A549 treated with AZD2906 at 1 μM for 4 hours (cell line): ENCODE measurements at places on chromosomes 4 and X. TPM values are rescaled to one million over a fixed set of nuclear protein-coding genes. Genes with fewer than 3 reads are reported as not detected.

The PJA1 gene
- 12.2 to 17.9 TPM (median 13.5 TPM) in 5 replicates for total RNA-seq

The CAMK2D gene
- 12.9 to 20.3 TPM (median 13.7 TPM) in 5 replicates for total RNA-seq

The NMU gene
- 0.42 to 0.92 TPM (median 0.55 TPM) in 5 replicates for total RNA-seq

The PABPC4L gene
- total RNA-seq, result 0.03 to 0.10 TPM (median 0.06 TPM) in 5 replicates

The IBSP gene
- not detected in 5 replicates for total RNA-seq

The USP26 gene
- total RNA-seq, result not detected in 5 replicates

The HS6ST2 gene
- 0.07 to 0.19 TPM (median 0.09 TPM) in 5 replicates for total RNA-seq

The ASB9 gene
- total RNA-seq, result 20.2 to 26.5 TPM (median 21.5 TPM) in 5 replicates

The REPS2 gene
- 0.73 to 1.8 TPM (median 1.3 TPM) in 5 replicates for total RNA-seq

The TACC3 gene
- 79.1 to 90.7 TPM (median 82.3 TPM) in 5 replicates for total RNA-seq

The ZNF275 gene
- 4.5 to 6.4 TPM (median 5.1 TPM) in 5 replicates for total RNA-seq

The ZNF185 gene
- 6.8 to 7.5 TPM (median 7.1 TPM) in 5 replicates for total RNA-seq

The RAB33B gene
- total RNA-seq, result 1.7 to 2.9 TPM (median 2.4 TPM) in 5 replicates

The OTC gene
- not detected in 5 replicates for total RNA-seq

The SPANXN3 gene
- not detected in 5 replicates for total RNA-seq

The HMGB3 gene
- total RNA-seq, result 132 to 182 TPM (median 139 TPM) in 5 replicates

The EREG gene
- total RNA-seq, result 8.7 to 12.4 TPM (median 10.5 TPM) in 5 replicates

The DRD5 gene
- total RNA-seq, result not detected in 5 replicates

The STAP1 gene
- total RNA-seq, result not detected in 5 replicates

The COL4A5 gene
- total RNA-seq, result 10.3 to 13.9 TPM (median 11.6 TPM) in 5 replicates

The KIT gene
- total RNA-seq, result 0.01 to 0.02 TPM in 2 of 5 replicates, not detected in the others

The IL21 gene
- not detected in 5 replicates for total RNA-seq

The HERC5 gene
- 3.4 to 4.7 TPM (median 3.4 TPM) in 5 replicates for total RNA-seq

The SORCS2 gene
- 3.3 to 4.9 TPM (median 4.7 TPM) in 5 replicates for total RNA-seq

The ADGRG2 gene
- 10.4 to 12.0 TPM (median 11.1 TPM) in 5 replicates for total RNA-seq

The GLOD5 gene
- not detected in 5 replicates for total RNA-seq

The SSX1 gene
- 0.09 TPM in 1 of 5 replicates, not detected in the others for total RNA-seq

The GUCY1B1 gene
- 0.17 to 0.30 TPM (median 0.20 TPM) in 5 replicates for total RNA-seq

The TLR8 gene
- not detected in 5 replicates for total RNA-seq

The FATE1 gene
- 0.17 TPM in 1 of 5 replicates, not detected in the others for total RNA-seq

The GLRB gene
- 0.51 to 1.00 TPM (median 0.63 TPM) in 5 replicates for total RNA-seq

The MAGEB10 gene
- not detected in 5 replicates for total RNA-seq

The TKTL2 gene
- not detected in 5 replicates for total RNA-seq

The TMEM35A gene
- total RNA-seq, result not detected in 5 replicates

The VEGFC gene
- total RNA-seq, result 7.8 to 9.5 TPM (median 8.1 TPM) in 5 replicates

The PDZD4 gene
- 3.0 to 3.7 TPM (median 3.5 TPM) in 5 replicates for total RNA-seq

The RHOH gene
- 0.10 to 0.28 TPM (median 0.17 TPM) in 5 replicates for total RNA-seq

The JCHAIN gene
- 0.10 to 0.24 TPM (median 0.16 TPM) in 3 of 5 replicates, not detected in the others for total RNA-seq

The INTU gene
- 0.88 to 1.2 TPM (median 1.00 TPM) in 5 replicates for total RNA-seq

The PLAC8 gene
- 0.63 to 1.2 TPM (median 0.93 TPM) in 5 replicates for total RNA-seq

The SFRP2 gene
- 0.03 TPM in 2 of 5 replicates, not detected in the others for total RNA-seq

The MGARP gene
- total RNA-seq, result 0.46 to 0.79 TPM (median 0.68 TPM) in 5 replicates

The PDLIM5 gene
- 28.7 to 39.4 TPM (median 35.3 TPM) in 5 replicates for total RNA-seq

The CITED1 gene
- 1.1 to 2.6 TPM (median 1.8 TPM) in 5 replicates for total RNA-seq

The CABS1 gene
- not detected in 5 replicates for total RNA-seq

The NAP1L3 gene
- 0.32 to 0.38 TPM (median 0.35 TPM) in 5 replicates for total RNA-seq

The ARHGEF6 gene
- total RNA-seq, result 0.10 to 0.19 TPM (median 0.14 TPM) in 5 replicates

The MXRA5 gene
- not detected in 5 replicates for total RNA-seq

The GAGE12J gene
- not detected in 5 replicates for total RNA-seq

The ARHGAP6 gene
- 0.01 to 0.13 TPM (median 0.10 TPM) in 3 of 5 replicates, not detected in the others for total RNA-seq

The POU3F4 gene
- total RNA-seq, result not detected in 5 replicates

The CFP gene
- 0.24 to 0.71 TPM (median 0.53 TPM) in 5 replicates for total RNA-seq

The ZNF141 gene
- 1.4 to 3.2 TPM (median 2.4 TPM) in 5 replicates for total RNA-seq

The FRAS1 gene
- 2.0 to 2.9 TPM (median 2.5 TPM) in 5 replicates for total RNA-seq

The GRIA3 gene
- total RNA-seq, result not detected in 5 replicates

The TCEAL7 gene
- total RNA-seq, result not detected in 5 replicates
